Large intestine (tissue), 12 donors: ENCODE measurements at places on chromosomes 6 and 20. TPM values are rescaled to one million over a fixed set of nuclear protein-coding genes. Genes with fewer than 3 reads are reported as not detected.

DNA sequence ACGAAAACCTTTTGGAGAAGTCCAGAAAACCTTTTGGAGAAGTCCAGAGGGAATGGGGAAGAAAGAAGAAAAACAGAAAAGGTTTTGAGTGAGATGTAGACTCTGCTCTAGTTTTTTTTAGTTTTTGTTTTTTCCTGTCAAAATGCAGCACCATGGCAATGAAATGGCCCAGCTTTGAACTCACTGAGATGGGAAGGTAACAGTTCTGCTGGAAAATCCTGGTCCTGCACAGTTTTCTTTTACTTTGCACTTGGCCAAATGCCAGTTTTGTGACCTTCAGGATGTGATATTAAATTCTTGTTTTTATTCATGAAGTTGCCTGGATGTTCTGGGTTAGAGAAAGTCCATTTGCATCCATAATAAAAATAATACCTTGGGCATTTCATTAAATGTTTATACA is 145.7 kb downstream of the CFAP61 start:
- H3K4me3 ChIP-seq = no peak overlapping the region
- no peaks in the 10 kb centered on the region for H3K4me1 ChIP-seq
- H3K27me3 ChIP-seq = peaks cover 4% of the 10 kb centered on the region
- DNase-seq = no peak

- H3K27ac ChIP-seq = no peak overlapping the region
- peaks cover 24% of the 10 kb centered on the region for H3K36me3 ChIP-seq
- DNase-seq = peak; percentile 38
- H3K4me1 ChIP-seq = peaks cover 7% of the 10 kb centered on the region
- H3K27me3 ChIP-seq = no peaks in the 10 kb centered on the region
- no peak overlapping the region for H3K4me3 ChIP-seq
These were observed 38.5 kb downstream of the PANK2 start for GRCh38 chr20:3927486-3928291.

DNA sequence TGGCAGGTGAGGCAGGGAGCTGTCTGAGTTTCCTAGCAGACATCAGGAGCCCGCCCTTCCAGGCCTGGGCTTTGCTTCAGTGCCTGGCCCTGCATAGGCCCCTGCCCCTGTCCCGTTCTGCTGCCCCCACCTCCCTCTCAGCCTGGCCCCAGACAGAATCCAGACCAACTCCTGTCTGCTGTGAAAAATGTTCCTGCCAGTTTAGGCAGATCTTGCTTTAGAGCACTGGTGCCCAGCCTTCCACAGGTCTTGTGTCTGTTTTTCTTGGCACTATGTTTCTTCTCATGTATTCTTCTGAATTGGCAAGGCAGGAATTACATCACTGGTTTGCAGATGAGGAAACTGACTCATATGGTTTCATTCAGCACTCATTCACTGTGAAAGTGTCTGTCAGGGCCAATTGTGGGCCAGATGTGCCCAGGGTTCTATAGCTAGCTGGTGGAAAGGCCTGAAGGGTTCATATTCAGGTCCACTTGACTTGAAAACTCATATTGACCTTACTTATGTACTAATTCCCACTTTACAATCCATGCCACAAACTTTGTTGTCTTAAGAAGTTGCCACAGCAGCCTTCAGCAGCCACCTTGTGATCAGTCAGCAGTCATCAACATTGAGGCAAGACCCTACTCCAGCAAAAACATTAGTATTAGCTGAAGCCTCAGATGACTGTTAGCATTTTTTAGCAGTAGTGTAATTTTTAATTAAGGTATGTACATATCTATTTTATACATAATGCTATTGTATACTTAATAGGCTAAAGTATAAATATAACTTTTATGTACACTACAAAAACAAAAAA is 40.5 kb downstream of the HLA-F start:
- H3K27ac ChIP-seq = no peak overlapping the region
- no peak for DNase-seq
- H3K4me3 ChIP-seq = no peak overlapping the region
- H3K36me3 ChIP-seq = no peaks in the 10 kb centered on the region

GRCh38 chr20:62357681-62358080 is 9.4 kb downstream of the LAMA5 start:
- no peak for DNase-seq
- no peak overlapping the region for H3K27ac ChIP-seq
- peaks cover 14% of the 10 kb centered on the region for H3K36me3 ChIP-seq
- peaks cover 43% of the 10 kb centered on the region for H3K4me1 ChIP-seq
- no peak overlapping the region for H3K4me3 ChIP-seq

RAB23 gene
- polyA plus RNA-seq = 16.3 TPM

KCNK15 gene
- 0.21 TPM for polyA plus RNA-seq

NKAIN4 gene
- polyA plus RNA-seq = 6.8 TPM

DNA sequence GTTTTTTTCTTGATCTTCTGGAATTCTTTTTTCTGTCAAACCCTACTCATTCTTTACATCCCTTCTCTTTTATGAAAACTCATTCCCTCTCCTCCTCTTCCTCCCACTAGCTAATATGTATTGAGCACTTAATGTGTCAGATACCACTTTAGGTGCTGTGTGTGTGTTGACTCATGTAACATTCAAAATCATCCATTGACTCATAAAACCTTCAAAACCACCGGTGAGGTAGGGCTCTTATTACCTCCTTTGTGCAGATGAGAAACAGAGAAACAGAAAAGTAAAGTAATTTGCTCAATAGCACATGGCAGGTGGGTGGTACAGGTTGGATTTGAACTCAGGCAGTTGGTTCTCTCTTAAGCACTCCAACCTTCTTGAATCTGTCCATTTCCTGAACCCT is 136.3 kb upstream of the NEDD9 start:
- H3K4me3 ChIP-seq = no peak overlapping the region
- H3K27me3 ChIP-seq = no peaks in the 10 kb centered on the region
- no peak overlapping the region for H3K27ac ChIP-seq
- no peaks in the 10 kb centered on the region for H3K36me3 ChIP-seq
- H3K4me1 ChIP-seq = peaks cover 15% of the 10 kb centered on the region
- DNase-seq = no peak

DUSP15 gene
- 11.2 TPM for polyA plus RNA-seq

GRCh38 chr20:51750037-51750769 is 18.0 kb downstream of the ATP9A start:
- no peak overlapping the region for H3K4me3 ChIP-seq
- H3K36me3 ChIP-seq = no peaks in the 10 kb centered on the region
- no peaks in the 10 kb centered on the region for H3K27me3 ChIP-seq
- peak overlapping the region; percentile 75 for H3K27ac ChIP-seq
- peaks cover 23% of the 10 kb centered on the region for H3K4me1 ChIP-seq

DNA sequence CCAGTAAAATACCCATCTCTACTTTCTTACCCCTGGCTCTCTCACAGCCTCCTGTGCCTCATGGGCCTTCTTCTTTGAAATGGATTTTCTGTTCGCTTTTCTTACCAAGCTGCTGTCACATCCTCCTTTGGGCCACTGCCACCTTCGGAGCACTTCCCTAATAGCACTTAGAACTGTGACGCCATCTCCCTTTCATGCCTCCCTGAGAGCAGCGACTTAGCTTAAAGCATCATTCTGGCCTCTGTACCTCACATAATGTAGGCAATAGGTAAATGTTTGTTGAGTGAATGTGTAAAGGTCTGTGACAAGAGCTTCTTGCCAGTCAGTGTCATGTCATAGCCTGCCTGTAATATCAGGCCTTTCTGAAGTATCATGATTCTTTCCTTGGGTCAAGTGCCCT is 78.8 kb downstream of the ADGRG6 start:
- H3K4me3 ChIP-seq = no peak overlapping the region
- no peak for DNase-seq
- peaks cover 15% of the 10 kb centered on the region for H3K4me1 ChIP-seq
- H3K36me3 ChIP-seq = no peaks in the 10 kb centered on the region

GRCh38 chr6:89874438-89874837 is 19.8 kb upstream of the GJA10 start:
- H3K4me1 ChIP-seq = no peaks in the 10 kb centered on the region
- no peaks in the 10 kb centered on the region for H3K27me3 ChIP-seq
- no peak overlapping the region for H3K27ac ChIP-seq
- no peak overlapping the region for H3K4me3 ChIP-seq

ROMO1 gene
- polyA plus RNA-seq = 133 TPM

GRCh38 chr6:49384904-49385303 is 78.1 kb downstream of the MMUT start:
- H3K27ac ChIP-seq = no peak overlapping the region
- H3K27me3 ChIP-seq = no peaks in the 10 kb centered on the region
- DNase-seq = no peak
- H3K4me3 ChIP-seq = no peak overlapping the region
- no peaks in the 10 kb centered on the region for H3K4me1 ChIP-seq

GRCh38 chr6:49980898-49981297 is 11.5 kb upstream of the DEFB113 start:
- H3K36me3 ChIP-seq = no peaks in the 10 kb centered on the region
- no peak overlapping the region for H3K4me3 ChIP-seq
- DNase-seq = no peak
- no peak overlapping the region for H3K27ac ChIP-seq

SAMD3 gene
- 3.6 TPM for polyA plus RNA-seq

DNA sequence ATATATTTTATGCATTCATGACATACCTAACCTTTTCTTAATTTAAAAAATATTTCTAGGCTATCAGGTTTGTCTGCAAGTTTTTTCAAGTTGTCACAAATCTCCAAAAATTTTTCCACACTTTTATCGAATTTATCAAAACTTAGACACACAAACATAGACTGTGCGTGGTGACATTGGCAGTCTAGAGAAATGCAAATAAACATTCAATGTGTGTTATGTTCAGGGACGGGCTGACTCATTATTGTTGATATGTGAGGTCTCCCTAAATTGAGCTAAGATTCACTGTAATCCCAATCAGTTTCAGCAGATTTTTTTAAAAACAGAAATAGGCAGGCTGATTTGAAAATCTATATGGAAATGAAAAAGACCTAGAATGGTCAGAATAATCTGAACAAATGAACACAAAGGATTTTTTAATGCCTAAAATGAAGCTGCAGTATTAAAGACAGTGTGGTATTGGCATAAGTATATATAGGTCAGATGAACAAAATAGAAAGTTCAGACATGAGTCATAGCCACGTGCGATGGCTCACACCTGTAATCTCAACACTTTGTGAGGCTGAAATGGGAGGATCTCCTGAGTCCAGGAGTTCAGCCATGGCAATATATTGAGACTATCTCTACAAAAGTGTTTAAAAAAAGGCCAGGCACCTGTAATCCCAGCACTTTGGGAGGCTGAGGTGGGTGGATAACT is 19.2 kb downstream of the BLTP3A start:
- DNase-seq = peak; percentile 91
- H3K36me3 ChIP-seq = no peaks in the 10 kb centered on the region
- H3K4me3 ChIP-seq = no peak overlapping the region
- no peak overlapping the region for H3K27ac ChIP-seq

- no peak for DNase-seq
- H3K36me3 ChIP-seq = no peaks in the 10 kb centered on the region
- H3K4me3 ChIP-seq = no peak overlapping the region
These were observed 401.6 kb upstream of the CITED2 start for GRCh38 chr6:139776041-139776440.

- no peak overlapping the region for H3K4me3 ChIP-seq
- H3K4me1 ChIP-seq = no peaks in the 10 kb centered on the region
- no peaks in the 10 kb centered on the region for H3K36me3 ChIP-seq
- no peak for DNase-seq
These were observed 7.4 kb downstream of the ECT2L start for GRCh38 chr6:138803331-138803730.

DNA sequence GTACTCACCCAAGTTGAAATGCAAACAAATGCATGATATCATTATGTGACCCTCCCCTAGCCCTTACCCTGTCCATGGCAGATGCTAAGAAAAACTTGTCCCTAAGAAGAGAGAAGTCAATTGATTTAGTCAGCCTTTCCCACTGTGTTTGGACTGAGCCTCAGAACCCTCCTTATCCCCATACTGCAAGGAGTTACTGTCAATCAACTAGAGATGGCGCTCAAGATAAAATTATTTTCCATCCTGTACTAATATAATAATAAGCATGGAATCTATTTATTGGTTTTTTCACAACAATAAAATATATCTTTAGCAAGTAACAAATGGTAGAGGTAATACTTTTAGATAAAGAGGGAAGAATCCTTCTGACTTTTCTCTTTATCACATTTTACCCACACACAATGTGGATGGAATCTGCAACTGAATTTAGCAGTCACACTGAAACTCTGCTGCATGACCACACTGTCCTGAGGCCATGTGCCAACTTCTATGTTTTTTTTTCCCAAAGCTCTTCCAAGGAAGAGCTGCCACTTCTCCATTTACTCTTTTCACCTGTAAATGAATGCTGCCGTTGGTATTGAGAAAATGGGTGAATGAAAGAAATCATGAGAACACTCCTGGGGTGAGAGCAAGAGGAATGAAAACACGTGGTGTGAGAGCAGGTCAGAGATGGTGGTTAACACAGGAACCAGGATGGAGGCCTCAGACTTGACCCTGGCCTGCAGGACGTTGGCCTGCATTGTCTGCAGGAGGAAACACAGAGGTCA is 10.5 kb downstream of the NT5E start:
- no peak overlapping the region for H3K4me3 ChIP-seq
- H3K4me1 ChIP-seq = no peaks in the 10 kb centered on the region
- no peaks in the 10 kb centered on the region for H3K36me3 ChIP-seq
- H3K27me3 ChIP-seq = no peaks in the 10 kb centered on the region
- H3K27ac ChIP-seq = no peak overlapping the region

DNA sequence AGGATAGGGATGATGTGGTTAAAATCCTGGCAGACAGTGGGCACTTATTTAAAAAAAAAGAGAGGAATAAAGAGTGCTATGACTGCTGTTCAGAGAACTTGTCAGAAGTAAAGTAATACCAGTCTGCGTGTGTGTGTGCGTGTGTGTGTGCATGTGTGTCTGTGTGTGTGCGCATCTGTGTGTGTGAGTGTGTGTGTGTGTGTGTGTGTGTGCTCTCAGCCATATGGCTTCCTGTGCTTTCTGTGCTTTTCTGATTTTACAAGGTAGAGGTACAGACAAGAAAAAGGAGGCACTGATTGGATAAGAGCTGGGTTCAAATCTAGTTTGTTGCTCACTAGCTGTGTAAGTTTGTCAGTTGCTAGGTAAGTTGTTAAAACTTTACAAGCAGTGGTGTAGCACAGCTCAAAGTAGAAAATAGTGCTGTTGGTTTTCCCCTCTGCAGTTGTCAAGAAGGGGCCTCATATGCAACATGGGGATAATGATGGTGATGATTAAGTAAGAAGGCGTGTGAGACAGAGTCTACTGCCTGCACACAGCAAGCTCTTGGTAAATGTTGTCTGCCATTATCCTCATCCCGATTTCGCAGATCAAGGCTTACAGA is 155.3 kb upstream of the ZNF217 start:
- H3K27me3 ChIP-seq = no peaks in the 10 kb centered on the region
- no peaks in the 10 kb centered on the region for H3K36me3 ChIP-seq
- H3K4me3 ChIP-seq = no peak overlapping the region
- no peak for DNase-seq
- no peaks in the 10 kb centered on the region for H3K4me1 ChIP-seq
- no peak overlapping the region for H3K27ac ChIP-seq

SLC22A7 gene
- 1.2 TPM for polyA plus RNA-seq

- no peaks in the 10 kb centered on the region for H3K36me3 ChIP-seq
- H3K4me1 ChIP-seq = no peaks in the 10 kb centered on the region
- no peak overlapping the region for H3K4me3 ChIP-seq
- no peaks in the 10 kb centered on the region for H3K27me3 ChIP-seq
These were observed 39.0 kb downstream of the NCOA3 start for GRCh38 chr20:47540443-47541354.

PSORS1C1 gene
- polyA plus RNA-seq = 0.33 TPM

C6orf15 gene
- not detected for polyA plus RNA-seq
